Adipocyte (in vitro differentiated cells): ENCODE measurements at places on chromosomes 2 and 18.

GRCh38 chr2:234631646-234632514 is 135.0 kb upstream of the ARL4C start:
- DNase-seq = no peak

GRCh38 chr2:173752152-173752551 is 213.0 kb downstream of the SP3 start:
- peak; percentile 32 for DNase-seq

GRCh38 chr2:19783935-19784334 is 117.8 kb downstream of the TTC32 start:
- no peak for DNase-seq

DNA sequence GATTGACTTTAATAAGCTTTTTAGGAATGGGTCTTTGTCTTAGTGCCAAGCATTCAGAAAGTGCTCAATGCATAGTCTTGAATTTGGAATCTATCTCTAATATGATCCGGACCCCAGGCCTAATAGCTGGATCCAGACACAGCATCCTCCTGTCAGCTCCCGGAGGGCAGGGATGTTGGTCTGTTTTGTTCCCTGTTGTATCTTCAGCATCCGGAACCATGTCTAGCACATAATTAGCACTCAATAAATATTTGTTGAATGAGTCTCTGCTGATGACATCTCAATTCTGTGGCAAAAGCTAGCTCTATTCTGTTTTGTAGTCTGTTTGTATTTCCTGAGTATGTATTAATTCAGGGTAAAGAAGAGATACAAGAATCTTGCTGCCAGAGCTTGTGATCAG is 169.1 kb downstream of the DCDC2C start:
- no peak for DNase-seq

DNA sequence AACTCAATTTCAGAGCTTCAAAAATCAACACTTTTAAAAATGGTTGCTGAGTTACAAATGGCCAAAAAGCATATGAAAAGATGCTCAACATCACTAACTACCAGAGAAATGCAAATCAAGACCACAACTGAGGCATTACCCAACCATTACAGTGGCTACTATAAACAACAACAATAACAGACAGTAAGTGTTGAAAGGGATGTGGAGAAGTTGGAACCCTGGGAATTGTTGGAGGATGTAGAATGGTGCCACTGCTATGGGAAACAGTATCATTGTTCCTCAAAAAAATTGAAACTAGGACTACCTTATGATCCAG is 173.3 kb upstream of the SPRED2 start:
- DNase-seq = no peak
